ENCODE measurements at places on chromosomes 6 and 20.

DNA sequence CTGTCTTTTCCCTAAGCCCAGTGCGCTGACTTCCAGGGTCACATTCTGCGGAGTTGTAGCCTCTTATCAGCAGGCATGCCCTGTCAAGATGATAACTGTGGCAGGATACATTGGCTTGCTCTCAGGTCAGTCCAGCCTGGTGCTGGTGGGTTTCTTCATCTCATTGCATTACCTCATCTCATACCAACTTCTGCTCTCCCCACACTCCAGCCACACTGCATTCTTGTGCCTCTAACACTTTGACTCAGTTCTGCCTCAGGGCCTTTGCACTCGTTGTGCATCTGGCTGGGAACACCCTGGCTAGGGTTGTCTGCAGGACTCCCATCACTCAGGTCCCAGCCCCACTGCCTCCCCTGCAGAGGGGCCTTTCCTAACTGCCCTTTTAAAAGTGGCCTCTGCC lies 110.3 kb upstream of the BACH2 start:
- no peak for DNase-seq

GRCh38 chr20:43187476-43188233 lies 2.1 kb downstream of the PTPRT start:
- no peak for DNase-seq

DNA sequence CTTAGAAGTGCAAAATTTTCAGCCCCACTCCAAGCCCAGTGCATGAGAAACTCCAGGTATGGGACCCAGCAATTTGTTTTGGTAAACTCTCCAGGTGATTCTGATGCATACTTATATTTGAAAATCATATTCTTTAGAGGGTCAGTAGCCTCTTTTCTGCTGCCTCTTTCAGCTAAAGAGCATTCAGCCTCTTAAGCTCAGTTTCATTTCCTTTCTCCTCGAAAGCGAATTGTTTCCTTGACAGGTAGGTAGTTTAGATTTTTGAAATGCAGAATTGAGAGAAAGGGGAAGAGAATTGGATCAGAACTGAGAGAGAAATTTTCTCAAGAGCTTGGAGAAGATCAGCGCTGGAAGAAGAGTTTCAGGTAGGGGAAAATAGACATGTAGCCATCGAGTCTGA lies 995.8 kb upstream of the FLRT3 start:
- no peak for DNase-seq

DNA sequence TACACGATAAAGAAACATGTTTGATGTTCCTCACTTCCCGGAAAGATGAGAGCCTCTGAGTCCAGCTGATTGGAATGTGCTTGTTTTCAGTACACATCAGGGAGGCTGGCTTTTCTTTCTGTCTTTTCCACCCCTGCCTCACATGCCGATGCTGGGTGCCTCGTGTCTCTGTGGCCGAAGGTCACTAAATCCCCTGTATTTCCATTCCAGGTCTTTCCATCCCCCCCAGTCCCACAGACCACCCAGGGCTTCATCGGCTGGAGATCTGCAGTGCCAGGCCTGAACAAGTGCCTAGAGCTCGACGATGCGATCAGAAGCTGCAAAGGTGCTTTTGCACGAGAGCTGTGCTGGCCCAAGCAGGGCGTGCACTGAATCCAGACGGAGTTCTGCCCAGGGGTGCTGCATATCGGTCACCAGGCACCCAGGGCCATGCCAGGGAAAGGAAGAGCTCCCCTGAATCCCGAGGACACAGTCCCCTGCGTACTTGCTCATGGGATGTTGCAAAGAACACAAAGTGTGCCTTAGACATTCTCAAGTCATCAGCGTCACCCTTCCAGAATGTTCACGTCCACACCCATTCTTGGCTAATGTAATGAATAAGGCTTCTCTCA lies 67.9 kb downstream of the ANKRD60 start:
- DNase-seq = no peak

DNA sequence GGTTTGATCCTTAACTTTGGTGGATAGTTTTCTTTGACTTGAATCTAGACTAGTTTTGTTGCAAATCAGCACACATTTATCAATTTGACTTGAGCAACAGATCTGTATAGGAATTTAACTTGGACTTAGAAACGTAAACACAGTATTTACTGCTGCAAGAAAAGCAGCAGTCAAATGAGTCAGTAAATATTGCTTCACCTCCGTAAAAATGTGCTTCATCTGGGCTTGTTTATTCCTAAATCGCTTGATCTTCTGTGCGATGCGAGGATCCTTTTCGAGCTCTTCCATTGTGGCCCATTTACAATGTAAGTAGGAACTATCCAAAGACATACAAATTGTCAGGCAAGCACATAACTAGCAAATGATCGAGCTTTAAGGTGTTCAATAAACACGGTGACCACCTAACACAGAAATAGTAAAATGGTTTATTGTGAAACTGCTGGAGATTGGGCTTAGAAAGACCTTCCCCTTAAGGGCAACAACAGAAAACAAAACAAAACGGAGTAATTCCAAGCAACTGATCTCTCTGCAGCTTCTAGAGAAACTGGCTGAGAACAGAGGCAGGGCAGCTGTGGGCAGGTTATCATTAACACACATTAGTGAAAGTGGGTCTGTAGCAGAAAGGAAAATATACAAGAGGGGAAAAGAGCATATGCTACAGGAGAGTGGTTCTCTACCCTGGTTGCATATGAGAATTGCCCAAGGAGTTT lies 120.8 kb downstream of the CHD6 start:
- DNase-seq = no peak

GRCh38 chr20:47708140-47708807 lies 77.0 kb downstream of the SULF2 start:
- no peak for DNase-seq

GRCh38 chr20:227439-228105 lies 514 bp downstream of the DEFB129 start:
- DNase-seq = no peak

DNA sequence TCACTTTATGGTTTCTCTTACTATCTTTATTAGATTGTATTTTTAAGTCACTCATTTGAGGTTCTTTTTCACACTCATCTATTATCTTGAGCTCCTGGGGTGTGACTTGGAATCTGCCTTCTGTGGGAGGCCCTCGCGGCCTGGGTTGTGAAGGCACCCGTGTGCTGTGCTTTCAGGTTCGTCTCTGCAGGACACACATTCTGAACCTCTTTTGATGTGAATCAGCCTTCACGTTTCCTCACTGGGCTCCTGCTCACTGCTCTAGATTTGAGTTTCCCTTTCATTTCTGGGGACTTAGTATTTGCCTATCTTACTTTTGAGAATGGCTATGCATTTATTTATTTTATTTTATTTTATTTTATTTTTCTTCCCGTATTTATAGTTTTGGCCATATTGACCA lies 97.8 kb downstream of the PACRG start:
- no peak for DNase-seq

- no peak for DNase-seq
Measured at GRCh38 chr20:17568972-17569521, 828 bp upstream of the DSTN start.

GRCh38 chr6:36131511-36132245 lies 1.4 kb downstream of the MAPK13 start:
- DNase-seq = no peak

GRCh38 chr6:145669627-145670034 lies 65.7 kb downstream of the EPM2A start:
- no peak for DNase-seq

DNA sequence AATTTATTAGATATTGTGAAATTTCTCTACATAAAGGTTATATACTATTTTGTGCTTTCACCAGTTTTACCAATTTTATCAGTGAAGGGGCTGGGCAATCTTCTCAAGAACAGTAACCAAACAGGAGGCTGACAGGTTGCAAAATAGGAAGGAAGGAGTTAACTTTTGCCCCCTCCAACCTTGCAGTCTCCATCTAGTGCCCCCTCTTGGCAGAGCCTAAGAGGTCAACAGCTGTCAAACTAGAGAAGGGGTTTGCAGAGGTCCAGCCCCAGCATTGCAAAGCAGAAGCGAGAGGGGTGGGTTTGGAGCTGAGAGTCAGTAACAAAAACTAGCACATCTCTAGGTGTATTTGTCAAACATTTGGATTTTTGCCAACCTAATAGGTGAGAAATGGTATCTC lies 391.0 kb downstream of the CDC5L start:
- no peak for DNase-seq

DNA sequence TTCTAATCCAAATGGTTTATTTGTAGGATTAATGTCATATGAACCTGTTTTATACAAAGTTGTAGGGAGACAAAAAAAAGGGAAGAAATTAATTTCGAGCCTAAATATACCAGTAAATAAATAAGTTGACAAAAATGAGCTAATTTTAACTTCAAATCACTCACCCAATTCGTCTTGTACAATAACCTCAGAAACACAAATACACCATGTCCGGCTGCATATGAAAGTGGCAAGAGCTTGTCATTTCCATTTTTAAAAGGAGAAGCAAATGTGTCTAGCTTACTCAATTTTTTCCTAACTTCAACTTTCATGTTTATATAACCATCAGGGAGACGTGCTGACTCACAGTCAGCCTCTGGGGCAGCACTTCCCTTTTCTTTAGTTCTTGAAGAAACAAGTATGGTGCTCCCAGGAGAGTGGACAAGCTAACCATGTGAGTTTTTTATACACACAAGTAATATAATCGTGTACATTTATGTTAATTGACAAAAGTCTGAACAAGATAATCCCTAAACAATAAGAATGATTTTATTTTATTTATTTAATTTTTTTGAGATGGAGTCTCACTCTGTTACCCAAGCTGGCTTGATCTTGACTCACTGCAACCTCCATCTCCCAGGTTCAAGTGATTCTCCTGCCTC lies 55.5 kb upstream of the SGK1 start:
- no peak for DNase-seq

GRCh38 chr6:24273096-24273870 lies 84.6 kb downstream of the DCDC2 start:
- no peak for DNase-seq

DNA sequence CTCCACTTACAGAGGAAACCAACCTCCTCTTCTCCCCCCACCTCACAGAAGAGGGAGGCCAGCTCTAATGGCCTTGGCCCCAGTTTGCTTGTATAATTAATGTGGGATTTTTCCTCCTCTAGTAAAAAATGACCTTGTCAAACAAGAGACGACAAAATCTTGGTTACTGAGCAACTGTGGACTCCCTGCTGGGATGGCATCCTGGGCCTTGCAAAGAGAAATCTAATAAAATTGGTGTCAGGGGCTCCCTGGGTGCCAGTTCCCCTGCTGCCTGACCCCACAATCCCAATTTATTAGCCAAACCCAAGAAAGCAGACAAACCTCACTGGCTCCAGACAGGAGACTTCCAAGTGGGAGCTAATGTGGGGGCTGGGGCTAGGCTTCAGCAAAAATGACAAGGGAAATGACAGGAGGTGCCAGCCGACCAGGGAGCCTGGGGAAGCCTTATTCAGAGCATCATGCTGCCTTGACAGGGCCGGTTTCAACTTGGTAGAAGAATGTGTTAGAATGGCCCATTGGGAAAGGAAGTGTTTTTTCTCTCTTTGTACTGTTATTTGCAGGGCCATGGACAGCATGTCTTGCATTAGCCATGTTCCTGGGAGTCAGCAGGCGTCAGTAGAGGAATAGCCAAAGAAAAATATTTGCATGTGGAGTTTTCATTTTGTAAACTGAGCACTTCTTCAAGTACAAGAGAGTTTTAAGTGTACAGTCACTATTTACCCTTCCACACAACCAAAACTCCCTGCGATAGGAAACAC lies 816.9 kb downstream of the DHX35 start:
- DNase-seq = no peak

- DNase-seq = no peak
Measured at GRCh38 chr20:63697868-63698545, 1.6 kb downstream of the TNFRSF6B start.

- no peak for DNase-seq
Measured at GRCh38 chr20:61436667-61437279, 184.7 kb downstream of the CDH4 start.

DNA sequence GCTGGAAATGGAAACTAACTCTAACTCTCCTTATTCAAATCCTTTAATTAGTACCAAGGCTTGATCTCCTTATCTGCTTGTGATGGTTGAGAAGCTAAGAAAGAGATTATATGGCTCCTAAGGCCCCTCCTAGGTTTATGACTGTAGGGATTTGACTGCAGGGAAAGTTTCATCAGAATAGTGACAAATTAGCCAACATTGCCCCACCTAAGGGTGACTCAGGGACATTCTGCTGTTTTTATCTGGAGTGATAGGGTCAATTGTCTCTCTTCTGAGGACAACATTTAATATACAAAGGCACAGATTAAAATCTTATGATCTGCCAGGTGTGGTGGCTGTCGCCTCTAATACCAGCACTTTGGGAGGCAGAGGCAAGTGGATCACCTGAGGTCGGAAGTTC lies 138.1 kb upstream of the MARCKS start:
- no peak for DNase-seq

DNA sequence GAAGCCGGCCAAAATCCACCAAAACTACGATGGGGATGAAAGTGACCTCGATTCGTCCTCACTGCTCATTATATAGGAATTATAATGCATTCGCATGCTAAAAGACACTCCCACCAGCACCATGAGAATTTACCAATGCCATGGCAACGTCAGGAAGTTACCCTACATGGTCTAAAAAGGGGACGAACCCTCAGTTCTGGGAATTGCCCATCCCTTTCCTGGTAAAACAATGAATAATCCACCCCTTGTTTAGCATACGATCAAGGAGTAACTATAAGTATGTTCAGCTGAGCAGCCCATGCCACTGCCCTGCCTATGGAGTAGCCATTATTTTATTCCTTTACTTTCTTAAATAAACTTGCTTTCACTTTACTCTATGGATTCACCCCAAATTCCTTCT lies 20.1 kb upstream of the FAM110A start:
- DNase-seq = no peak

- no peak for DNase-seq
Measured at GRCh38 chr6:45420083-45420908, 42.6 kb upstream of the SUPT3H start.

DNA sequence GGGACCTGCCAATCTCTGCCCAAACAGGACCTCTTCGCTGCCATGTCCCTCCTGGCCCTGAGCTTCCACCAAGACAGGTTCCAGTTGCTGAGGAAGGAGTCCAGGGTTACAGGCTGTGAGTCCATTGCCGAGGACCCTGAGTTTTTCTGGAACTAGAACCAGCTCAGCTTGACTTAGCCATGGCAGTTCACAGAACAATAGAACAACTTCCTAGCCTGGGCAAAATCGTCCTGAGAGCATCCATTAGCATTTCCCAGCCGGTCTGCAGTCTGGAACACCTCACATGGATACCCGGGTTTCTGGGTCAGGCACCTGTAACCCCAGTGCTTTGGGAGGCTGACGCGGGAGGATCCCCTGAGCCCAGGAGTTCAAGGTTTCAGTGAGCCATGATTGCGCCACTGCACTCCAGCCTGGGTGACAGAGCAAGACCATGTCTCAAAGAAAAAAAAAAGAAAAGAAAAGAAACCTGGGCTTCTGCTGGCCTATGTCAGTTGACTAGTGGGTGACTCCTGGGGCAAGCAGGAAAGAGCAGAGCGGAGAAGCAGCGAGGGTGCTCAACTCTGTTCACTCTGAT lies 90.3 kb downstream of the TCP11 start:
- no peak for DNase-seq

- no peak for DNase-seq
Measured at GRCh38 chr6:142700032-142700431, 244.9 kb downstream of the HIVEP2 start.

GRCh38 chr6:45756606-45757005 lies 259.1 kb downstream of the CLIC5 start:
- no peak for DNase-seq

GRCh38 chr6:67870321-67870720 lies 764.8 kb upstream of the ADGRB3 start:
- DNase-seq = no peak

- DNase-seq = no peak
Measured at GRCh38 chr6:36499918-36500317, 47.4 kb downstream of the STK38 start.
